ENCODE measurements at places on chromosomes 5 and 9.

DNA sequence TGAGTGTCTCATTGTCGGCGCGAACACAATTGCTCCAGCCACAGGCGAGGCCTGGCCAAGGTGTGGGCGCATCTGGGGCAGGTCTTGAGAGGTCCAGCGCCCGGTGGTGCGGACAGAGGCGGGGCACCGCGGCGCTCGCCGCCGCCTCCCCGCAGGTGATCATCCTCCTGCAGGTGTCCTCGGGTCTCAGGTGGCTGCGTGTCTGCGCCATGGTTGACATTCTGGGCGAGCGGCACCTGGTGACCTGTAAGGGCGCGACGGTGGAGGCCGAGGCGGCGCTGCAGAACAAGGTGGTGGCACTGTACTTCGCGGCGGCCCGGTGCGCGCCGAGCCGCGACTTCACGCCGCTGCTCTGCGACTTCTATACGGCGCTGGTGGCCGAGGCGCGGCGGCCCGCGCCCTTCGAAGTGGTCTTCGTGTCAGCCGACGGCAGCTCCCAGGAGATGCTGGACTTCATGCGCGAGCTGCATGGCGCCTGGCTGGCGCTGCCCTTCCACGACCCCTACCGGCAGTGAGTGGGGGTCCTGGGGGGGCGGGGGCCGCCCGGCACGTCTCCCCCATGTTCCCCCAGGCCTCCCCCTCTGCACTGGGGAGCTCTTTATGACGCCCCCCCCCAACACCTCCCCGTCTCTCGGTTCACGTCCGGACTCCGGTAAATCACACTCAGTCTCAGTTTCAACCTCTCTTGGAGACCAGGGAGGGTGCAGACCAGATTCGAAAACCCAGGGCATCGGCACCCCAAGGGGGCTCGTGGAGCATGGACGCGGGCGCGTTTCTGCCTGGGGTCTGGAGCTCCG is 446 bp downstream of the NXNL2 start:
- DNase-seq: no peak

DNA sequence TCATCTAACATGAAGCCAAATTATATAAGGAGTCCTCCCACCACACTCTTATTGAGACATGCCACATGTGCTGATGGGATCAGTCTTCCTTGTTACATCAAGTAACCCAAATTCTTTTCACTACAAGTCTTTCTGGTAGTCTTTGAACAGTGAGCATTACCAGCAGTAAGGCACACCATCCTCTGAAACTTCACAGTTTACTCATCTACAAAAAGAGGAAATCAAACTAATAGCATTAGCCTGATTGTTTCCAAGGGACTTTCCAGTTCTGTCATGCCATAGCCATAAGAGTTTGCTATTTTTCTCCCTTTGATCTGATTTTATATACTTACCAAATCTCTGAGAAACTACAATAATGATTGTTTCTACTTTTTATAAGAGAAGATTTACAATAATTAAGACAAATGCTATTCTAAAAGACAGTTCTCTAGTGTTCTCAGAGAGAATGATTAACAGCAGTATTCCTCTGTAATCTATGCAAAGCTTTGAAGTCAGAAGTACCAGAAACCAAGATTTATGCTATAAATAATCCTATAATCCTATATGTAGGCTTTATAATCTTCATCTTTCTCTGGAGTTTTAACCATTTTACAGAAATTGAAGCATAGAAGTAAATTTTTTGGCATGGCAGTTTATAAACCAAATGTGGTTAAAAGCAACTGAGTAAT is 166.2 kb upstream of the ACO1 start:
- DNase-seq: no peak

- DNase-seq: no peak
Measured at GRCh38 chr5:154002093-154002492, 36.6 kb downstream of the FAM114A2 start.

GRCh38 chr5:40685976-40686486 is 6.3 kb downstream of the PTGER4 start:
- DNase-seq: no peak

- DNase-seq: no peak
Measured at GRCh38 chr5:172939611-172940267, 19.5 kb upstream of the RPL26L1 start.
